T-helper 9 cell (primary cell): ENCODE measurements at places on chromosomes 2 and 18.

DNA sequence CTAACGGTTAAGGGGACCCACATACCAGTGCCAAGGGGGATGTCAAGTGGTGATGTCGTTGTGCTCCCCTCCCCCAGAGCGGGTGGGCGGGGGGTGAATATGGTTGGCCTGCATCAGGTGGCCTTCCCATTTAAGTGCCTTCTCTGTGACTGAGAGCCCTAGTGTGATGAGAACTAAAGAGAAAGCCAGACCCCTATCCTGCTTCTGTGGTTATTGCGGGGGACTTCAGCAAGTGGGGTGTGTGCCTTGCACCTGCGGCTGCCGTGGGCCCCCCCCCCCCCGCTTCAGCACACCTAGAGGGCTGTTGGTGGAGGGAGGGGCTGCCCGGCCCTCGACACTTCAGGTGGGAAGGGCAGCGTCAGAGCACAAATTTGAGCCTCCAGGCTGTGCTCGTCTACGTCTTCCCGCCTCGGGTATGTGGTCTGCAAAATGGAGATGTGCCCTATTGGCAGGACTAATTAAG is 6.1 kb downstream of the CTDSP1 start:
- DNase-seq, result no peak

GRCh38 chr2:189363559-189363958 is 77.7 kb upstream of the WDR75 start:
- no peak for DNase-seq

- DNase-seq, result no peak
Observed at GRCh38 chr2:215137741-215138340, 585 bp downstream of the ABCA12 start.

DNA sequence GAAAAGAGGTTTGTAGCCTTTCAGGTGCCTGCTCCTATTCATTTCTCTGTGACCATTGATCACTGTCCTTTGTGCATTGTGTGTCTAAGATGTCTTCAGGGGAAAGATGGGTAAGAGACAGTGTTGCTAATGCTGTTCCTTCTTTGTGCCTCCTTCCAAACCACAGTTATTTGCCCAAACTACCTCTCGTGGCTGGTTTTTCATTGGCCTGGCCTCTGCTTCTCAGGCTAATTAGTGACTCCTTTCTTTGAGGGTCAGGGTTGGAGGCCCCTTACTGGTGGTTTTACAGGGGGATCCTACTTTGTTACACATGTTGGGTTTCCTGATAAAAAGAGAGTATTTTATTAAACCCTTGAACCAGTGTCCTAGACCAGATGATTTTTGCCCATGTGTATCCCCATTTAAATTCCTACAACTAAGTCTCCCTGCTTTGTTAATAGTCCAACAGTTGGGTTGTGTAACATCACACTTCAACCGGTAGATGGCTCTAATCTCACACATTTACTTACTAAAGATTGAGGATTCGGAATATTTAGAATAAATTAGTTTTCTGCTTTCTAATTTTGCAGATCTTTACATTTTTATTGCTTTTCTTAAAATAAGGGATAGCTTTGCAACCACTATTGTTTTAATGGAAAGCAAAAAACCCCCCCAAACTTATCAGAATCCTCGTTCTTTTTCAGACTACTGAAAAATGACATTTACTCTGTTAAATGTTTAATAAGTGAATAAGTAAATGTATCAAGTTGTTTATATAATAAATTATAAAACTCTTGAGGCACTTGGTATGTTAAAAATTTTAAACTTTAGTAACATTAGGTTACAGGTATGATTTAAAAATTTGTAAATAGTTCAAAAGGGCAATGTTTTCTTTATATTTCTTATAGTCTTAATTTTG is 2.4 kb downstream of the MARS2 start:
- DNase-seq, result no peak

DNA sequence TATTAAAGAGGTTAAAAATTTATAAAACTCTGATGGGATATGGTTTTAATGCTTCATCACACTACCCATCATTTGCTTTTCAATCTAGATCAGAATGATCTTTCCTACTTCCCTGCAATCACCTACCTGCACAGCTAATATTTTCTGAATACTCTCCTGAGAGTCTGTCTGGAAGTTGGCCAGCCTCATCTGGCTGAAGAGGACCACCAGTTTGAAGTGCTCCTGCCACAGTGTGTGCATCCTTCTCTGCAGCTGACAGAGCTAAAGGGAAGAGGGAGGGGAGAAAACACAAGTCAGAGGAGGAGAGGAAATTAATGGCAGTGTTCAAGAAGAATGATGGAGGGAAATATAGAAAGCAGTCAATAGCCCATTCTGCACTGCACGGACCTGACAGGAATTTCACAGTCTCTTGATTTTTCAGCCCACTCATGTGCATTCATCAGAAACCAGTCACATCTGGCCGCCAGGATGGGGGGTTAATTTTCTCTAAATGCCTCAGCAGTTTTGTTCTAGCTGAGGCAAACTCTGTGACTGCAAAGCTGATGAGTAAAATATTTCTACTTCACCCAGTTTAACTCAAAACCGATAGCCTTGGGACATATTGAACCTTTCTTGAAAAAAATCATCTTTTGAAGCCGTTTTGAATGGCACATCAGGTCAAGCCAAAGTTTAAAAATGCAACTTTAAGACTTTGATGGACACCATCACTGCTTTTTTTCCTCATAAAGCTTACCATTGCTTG is 201.8 kb upstream of the KLHL14 start:
- DNase-seq, result no peak

GRCh38 chr2:99481527-99481926 is 8.3 kb downstream of the REV1 start:
- no peak for DNase-seq

GRCh38 chr2:158486150-158486969 is 29.6 kb downstream of the PKP4 start:
- no peak for DNase-seq

- DNase-seq, result no peak
Observed at GRCh38 chr2:146123714-146124113, 1603.8 kb upstream of the ZEB2 start.

- DNase-seq, result no peak
Observed at GRCh38 chr18:7733642-7734041, 166.5 kb downstream of the PTPRM start.

DNA sequence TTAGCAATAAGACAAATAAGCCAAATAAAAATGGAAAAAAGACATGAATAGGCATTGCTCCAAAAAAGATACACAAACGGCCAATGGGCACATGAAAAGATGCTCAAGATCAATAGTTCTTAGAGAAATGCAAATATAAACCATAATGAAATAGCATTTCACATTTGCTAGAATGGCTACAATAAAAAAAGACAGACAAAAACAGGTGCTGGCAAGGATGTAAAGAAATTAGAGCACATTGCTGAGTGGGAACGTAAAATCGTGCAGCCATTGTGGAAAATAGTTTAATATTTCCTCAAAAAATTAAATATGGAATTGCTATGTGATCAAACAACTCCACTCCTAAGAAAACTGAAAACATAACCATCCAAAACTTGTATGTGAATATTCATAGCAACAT is 160.0 kb upstream of the SPATS2L start:
- no peak for DNase-seq

- DNase-seq, result no peak
Observed at GRCh38 chr2:166417669-166418068, 41.9 kb upstream of the SCN9A start.

- DNase-seq, result no peak
Observed at GRCh38 chr18:9856092-9856491, 29.7 kb upstream of the TXNDC2 start.

GRCh38 chr2:127829845-127830246 is 18.9 kb upstream of the WDR33 start:
- peak; percentile 29 for DNase-seq

DNA sequence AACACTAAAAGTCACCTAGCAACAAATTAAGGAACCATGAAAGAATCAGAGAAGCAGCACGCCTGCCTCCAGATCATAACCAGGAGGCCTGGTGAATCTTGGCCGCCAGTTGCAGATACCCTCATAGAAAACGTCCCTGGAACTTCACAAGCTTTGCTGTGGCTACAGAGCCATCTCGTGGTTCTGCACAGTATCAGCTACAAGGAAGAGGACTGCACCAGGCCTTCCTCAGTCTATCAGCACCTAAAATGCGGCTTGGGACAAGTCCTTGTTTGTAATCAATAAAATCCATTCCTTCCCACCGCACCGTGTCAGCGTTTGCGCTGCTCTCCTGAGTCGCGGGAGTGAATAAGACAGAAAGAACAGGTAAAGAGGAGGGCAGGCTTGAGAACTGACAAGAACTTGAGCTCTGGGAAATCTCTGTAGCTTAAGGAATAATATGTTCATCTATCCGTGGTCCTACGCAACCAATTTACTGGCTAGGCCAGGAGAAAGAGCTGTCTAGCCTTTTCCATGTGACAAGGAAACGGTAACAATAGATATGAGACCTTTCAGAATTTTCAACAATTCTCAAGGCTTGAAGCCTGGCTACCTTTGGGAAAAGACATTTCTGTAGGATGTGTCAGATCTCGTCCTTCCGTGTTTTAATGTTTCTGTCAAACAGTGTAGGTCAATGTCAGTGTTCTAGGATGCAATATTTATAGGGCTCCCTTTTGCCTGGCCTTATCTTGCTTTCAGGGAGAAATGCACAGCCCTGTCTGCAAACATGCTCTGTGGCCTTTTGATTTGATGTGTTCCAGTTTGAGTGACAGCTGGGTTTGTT is 128.5 kb upstream of the RAB12 start:
- DNase-seq, result no peak

DNA sequence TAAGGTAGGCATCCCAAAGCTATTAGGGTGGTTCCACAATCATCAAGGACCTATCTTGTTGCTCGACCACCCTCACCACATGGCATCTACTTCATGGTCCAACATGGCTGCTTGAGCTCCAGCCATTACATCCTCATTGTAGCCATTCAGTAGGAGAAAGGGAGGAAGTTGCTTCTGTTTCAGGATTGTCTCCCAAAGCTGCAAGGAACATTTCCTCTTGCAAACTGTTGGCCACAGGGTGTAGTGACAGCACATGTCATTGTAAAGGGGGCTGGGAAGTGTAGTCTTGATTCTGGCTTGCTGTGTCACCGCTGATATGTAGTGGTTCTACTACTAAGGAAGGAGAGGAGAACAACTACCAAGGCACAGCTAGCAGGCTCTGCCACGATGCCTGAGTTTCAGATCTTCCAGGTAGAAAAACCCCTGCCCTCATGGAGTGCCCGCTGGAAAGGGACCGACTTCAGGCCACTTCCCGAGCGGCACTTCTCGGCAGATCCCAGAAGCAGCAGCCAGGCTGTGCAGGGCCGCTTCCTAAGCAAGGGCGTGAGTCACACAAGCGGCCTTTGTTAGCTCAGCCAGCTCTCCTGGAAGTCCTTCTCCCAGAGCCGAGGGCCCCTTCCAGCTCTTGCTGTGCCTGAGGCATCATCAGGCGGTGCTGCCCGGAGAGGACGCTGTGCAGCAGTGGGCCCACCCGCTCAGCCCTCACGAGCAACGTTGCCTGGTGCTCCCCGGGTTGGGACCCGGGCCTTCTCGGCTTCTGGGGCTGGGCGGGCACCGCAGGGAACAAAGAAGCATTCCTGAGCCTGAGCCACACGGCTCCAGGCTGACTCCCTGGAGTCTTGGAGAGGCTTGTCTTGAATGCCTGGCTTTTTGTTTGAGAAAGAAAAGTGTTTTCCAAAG is 58.2 kb downstream of the HS6ST1 start:
- DNase-seq, result no peak

DNA sequence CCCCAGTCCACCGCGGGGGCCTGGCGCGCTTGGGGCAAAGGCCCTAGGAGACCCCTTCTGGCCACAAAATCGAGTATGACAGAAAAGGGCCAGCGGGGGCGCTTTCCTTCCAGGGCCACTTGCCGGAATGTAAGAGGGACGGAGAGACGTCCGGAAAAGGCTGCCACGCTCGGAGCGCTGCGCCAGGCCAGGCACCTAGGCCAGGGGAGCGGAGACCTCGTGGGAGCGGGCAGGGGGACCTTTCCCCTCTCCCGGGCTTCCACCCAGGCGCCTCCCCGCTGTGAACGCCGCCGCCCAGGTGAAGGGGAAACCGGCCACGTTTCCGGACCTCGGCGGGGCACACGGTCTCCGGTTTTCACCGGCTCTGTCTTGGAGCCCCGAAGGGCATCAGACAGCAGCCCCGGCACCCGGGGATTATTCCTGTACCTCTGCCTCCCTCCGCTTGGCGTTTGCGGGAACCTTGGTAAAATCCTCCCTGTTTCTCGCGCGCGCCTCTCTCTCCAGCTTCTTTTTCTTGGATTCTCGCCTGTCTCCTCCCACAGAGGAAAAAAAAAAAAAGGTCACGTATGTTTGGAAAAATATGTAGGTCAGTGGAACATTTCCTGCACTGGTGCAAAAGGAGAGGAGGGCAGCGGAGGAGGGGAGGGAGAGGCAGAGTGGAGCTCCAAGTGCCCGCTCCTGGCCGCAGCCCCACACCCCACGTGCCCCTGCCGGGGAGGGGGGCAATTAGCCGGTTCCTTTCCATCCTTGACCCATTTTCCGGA is 1.2 kb upstream of the NPAS2 start:
- no peak for DNase-seq
